ENCODE measurements at places on chromosomes 16 and 17. TPM values are rescaled to one million over a fixed set of nuclear protein-coding genes. Genes with fewer than 3 reads are reported as not detected.

DNA sequence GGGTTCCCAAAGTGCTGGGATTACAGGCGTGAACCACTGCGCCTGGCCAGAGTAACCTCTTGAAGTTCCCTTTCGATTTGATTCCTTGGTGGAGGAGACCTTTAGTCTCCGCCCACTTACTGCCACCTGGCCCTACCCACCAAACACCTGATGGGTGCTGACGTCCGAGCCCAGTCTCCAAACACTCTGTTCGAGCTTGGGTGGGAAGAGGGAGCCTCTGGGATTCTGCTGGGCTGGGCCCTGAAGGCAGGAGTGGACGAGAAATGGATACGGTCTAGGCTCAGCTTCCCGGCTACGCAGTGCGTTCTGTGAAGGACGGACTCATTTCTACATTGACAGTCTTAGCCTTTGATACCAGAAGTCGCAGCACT is 870 bp upstream of the ITGA3 start:
- DNase-seq = no peak
- H3K4me3 ChIP-seq = peak overlapping the region; percentile 98
- H3K27ac ChIP-seq = peak overlapping the region; percentile 78
- peaks cover 3% of the 10 kb centered on the region for H3K36me3 ChIP-seq
- H3K4me1 ChIP-seq = peaks cover 46% of the 10 kb centered on the region

- no peak overlapping the region for H3K27ac ChIP-seq
- no peak for DNase-seq
- H3K36me3 ChIP-seq = no peaks in the 10 kb centered on the region
- no peaks in the 10 kb centered on the region for H3K27me3 ChIP-seq
Observed at GRCh38 chr17:68676856-68677255, 75.7 kb upstream of the FAM20A start.

DNA sequence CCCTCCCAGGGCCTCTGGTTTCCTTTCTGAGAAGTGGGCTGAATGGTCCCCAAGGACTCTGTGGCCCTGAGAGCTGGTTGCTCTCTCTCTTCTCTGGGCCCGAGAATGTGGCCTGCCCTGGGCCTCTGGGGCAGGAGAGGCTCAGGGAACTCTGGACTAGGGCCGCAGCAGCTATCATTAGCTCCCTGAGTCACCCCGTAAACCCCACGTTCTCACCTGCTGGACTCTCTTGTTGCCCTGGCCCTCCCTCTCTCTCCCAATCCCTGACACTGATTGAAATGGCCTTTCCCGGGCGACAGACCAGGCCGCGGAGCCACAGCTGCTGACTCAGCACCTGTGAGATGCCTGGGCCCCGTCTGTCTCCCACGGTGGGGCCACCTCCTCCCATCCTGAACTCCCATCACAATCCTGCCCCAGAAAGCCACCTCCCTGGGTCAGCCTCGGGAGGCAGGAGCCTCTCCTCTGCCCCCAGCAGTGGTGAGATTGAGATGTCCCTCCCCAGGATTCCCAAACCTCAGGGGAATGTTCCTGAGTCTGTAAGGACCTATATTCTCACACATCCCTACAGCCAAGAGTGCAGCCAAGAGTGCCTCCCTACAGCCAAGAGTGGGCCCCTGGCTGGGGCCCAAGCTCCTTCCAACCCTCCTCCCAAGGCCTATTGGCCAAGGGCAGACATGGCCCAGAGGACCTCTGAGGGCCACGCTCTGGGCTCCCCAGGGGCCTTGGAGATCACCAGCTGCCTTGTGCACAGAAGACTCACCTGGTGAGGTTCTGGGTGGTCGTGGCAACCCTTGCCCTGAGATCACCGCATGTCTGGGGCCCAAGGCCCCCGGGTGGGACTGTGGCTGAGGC is 470 bp downstream of the TRPV3 start:
- no peaks in the 10 kb centered on the region for H3K27me3 ChIP-seq
- H3K4me3 ChIP-seq = no peak overlapping the region
- DNase-seq = no peak
- no peak overlapping the region for H3K27ac ChIP-seq
- no peaks in the 10 kb centered on the region for H3K36me3 ChIP-seq
- H3K4me1 ChIP-seq = peaks cover 23% of the 10 kb centered on the region

DNA sequence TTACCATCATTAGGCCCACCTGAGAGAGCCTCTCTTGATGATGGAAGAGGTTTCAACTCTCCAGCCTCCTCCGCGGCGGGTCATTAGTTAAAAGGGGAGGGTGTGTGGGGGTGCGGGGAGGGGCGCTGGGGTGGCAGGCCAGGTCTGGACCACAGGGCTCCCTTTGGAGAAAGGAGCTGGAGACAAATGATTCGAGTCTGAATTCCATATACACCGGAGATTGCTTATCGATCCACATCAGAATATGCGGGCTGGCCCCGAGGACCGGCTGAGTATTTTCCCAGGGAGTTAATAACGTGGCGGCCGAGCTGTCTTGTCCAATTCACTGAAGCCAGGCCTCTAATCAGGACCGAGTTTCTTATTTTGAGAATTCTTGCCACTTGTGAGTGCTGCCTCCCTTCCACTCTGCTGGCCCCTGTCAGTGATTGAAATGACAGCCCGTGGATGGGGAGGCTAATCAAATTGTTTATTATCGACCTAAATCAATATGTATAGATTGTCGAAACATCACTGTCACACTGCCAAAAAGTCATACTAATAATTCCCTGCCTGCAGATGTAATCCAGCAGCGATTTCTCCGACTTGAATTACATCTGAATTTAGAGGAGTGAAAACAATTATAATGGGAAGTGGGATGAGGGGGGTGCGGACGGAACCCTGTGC is 202.7 kb downstream of the SALL1 start:
- no peak overlapping the region for H3K4me3 ChIP-seq
- H3K27me3 ChIP-seq = no peaks in the 10 kb centered on the region
- no peaks in the 10 kb centered on the region for H3K4me1 ChIP-seq

- peaks cover 21% of the 10 kb centered on the region for H3K4me1 ChIP-seq
- H3K27ac ChIP-seq = no peak overlapping the region
- DNase-seq = no peak
- no peaks in the 10 kb centered on the region for H3K36me3 ChIP-seq
Observed at GRCh38 chr17:82974136-82974952, 105.1 kb upstream of the METRNL start.

DNA sequence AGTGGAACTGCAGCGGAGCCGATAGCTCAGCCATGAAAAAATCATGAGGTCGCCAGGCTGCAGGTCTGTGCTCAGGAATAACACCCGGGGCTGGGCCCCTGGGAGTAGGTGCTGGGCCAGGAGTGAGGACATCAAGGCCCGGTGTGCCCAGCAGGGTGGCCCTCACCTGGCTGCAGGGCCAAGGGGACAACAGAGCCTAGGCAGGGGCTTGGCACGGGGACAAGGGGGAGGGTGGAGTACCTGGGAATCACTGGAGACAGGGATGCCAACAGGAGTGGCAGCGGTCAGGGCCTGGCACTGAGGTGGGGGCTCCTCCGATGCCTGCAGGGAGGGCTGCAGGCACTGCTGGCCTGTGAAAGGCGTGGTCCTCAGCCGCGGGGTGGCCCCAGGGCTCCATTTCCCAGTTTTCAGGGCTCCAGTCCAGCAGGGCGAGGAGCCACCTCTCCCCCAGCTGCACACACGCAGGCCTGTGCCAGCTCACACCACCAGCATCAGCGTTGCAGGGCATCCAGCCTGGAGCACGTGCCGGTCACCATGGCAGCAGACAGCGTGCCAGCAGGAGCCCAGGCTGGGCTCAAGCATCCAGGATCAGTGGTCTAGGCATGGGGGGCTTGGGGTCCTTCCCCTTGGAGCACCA is 4.7 kb upstream of the FSCN2 start:
- H3K27ac ChIP-seq = no peak overlapping the region
- H3K4me1 ChIP-seq = no peaks in the 10 kb centered on the region
- H3K27me3 ChIP-seq = no peaks in the 10 kb centered on the region
- no peaks in the 10 kb centered on the region for H3K36me3 ChIP-seq

DNA sequence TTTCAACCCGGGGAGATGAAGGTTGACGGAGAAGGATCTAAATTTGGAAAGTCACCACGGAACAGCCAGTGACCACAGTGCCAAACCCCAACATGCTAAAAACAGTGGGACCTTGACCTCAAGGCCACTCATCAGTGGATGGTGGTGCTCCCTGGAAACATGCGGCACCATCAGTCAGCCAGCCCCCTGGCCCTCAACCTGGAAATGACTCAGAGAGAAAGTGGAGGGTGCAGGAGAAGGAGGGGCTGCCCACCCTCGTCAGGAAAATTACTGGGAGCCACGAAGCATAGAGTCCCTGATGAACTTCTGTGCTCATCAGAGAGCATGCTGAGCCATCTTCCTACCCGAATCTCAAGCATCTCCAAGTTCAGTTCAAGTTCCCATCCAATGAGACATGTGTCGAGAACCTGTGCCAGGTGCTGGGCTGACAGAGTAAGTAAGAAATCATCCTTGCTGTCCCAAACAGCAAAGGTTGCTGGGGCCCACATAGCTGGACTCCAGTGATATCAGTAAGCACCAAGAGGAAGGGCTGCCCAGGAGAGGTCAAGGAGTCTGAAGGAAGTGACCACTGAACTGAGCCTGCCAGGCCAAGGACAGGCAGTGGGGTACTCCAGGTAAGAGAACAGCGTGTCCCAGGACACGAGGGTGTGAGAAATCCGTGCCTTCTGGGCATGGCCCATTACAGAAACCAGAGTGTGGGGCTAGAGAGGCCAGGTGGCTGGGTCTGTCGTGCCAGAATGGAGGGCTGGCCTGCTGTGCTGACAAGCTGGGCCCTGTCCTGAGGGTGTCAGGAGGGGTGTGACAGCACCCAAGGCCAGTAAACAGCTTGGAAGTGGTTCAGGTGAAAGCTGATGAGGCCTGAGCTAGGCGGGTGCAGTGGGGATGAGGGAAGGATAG is 5.2 kb downstream of the PECAM1 start:
- H3K4me3 ChIP-seq = peak overlapping the region; percentile 63
- DNase-seq = peak; percentile 81
- peaks cover 69% of the 10 kb centered on the region for H3K4me1 ChIP-seq
- H3K36me3 ChIP-seq = peaks cover 2% of the 10 kb centered on the region
- H3K27me3 ChIP-seq = no peaks in the 10 kb centered on the region
- peak overlapping the region; percentile 3 for H3K27ac ChIP-seq

GRCh38 chr17:76076765-76077583 is 2.0 kb upstream of the ZACN start:
- peaks cover 8% of the 10 kb centered on the region for H3K36me3 ChIP-seq
- peak overlapping the region; percentile 78 for H3K4me3 ChIP-seq
- H3K4me1 ChIP-seq = peaks cover 46% of the 10 kb centered on the region
- peak; percentile 57 for DNase-seq
- H3K27me3 ChIP-seq = peaks cover 56% of the 10 kb centered on the region

- H3K27me3 ChIP-seq = no peaks in the 10 kb centered on the region
- peaks cover 12% of the 10 kb centered on the region for H3K4me1 ChIP-seq
- DNase-seq = no peak
- no peak overlapping the region for H3K27ac ChIP-seq
- no peaks in the 10 kb centered on the region for H3K36me3 ChIP-seq
Observed at GRCh38 chr16:81836279-81837054, 57.4 kb downstream of the PLCG2 start.

DNA sequence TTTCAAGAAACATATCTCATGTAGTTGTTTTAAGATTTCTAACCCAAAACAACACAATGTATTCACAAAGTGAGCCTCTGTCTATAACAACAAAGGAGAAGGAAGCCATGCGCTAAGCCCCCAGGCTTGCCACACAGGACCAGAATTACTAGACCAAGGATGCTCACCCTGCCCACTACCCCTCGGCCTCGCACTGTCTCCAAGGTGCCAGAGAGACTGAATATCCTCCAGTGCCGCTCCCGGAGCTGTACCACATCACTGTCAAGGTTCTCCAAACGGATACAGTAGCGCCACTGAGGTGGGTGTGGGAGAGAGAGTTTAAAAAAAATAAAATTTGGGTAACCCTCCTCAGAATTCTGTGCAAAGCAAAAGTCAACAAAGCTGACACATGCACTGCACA is 7.1 kb downstream of the POLDIP2 start:
- no peaks in the 10 kb centered on the region for H3K4me1 ChIP-seq
- DNase-seq = no peak
- H3K4me3 ChIP-seq = no peak overlapping the region

DNA sequence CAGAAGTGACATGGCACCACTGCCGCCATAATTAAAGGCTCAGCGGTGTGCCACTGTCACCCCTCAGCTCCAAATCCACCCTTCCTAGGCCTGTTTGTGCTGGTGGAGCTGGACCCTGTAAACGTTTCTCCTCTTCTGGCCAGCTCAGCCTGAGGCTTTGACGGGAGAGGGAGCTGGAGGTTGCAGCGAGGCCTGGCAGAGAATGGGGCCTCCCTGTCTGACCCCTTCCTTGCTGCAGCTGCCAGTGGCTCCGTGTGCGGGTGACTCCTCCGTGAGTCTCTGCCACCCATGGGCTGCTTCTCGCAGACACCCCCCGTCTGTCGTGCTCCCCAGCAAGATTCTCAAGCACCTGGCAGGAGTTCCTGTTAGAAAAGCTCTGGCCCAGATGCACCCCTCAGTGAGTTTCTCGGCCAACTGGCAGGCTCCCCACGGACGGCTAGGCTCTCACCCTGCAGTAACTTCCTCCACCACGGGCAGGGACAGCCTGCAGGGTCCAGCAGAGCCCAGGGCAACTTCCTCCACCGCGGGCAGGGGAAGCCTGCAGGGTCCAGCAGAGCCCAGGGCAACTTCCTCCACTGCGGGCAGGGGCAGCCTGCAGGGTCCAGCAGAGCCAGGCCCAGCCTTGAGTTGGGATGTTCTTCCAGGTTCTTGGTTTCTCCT is 4.7 kb upstream of the CHMP6 start:
- H3K36me3 ChIP-seq = no peaks in the 10 kb centered on the region
- H3K4me1 ChIP-seq = peaks cover 8% of the 10 kb centered on the region
- peaks cover 10% of the 10 kb centered on the region for H3K27me3 ChIP-seq

- H3K36me3 ChIP-seq = peaks cover 18% of the 10 kb centered on the region
- no peak overlapping the region for H3K4me3 ChIP-seq
- no peak overlapping the region for H3K27ac ChIP-seq
- no peaks in the 10 kb centered on the region for H3K27me3 ChIP-seq
- no peak for DNase-seq
Observed at GRCh38 chr16:23523321-23523720, 13.0 kb upstream of the GGA2 start.

DNA sequence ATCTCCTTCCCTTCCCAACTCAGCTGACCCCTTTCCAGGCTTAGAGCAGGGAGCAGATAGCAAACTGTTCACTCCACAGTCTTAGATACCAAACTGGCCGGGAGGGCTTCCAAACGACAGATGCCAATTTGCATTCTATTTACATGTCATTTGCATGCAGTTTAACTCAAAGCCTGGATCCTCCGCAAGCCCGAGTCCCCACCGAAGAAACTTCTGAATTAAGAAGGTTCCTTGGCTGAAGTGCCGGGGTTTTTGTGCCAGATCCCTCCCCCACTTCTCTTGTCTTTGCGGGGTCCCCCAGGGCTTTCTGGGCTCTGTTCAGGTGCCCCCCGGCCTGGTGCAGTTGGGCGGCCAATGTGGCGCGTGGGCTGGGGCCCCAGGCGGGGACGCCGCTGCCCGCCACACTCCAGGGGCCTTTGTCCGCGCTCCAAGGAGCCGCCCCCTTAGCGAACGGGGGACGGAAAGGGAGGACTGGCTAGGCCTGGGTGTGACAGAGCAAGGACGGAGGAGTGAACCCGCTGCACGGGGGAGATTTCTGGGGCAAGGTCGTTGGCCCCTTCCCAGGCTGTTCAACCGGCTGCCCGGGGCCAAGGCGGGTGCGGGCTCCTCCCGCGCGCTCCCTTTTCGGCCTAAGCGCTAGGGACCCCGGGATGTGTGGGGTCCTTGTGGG is 1.2 kb downstream of the GPRC5B start:
- no peaks in the 10 kb centered on the region for H3K36me3 ChIP-seq

Gene TRIM37
- total RNA-seq = 26.3 TPM

Gene FADS6
- total RNA-seq = not detected

Gene KRT23
- total RNA-seq = not detected

Gene KRTAP3-2
- not detected for total RNA-seq

Gene CD7
- total RNA-seq = 1,007 TPM

Gene MPHOSPH6
- total RNA-seq = 27.2 TPM

Gene KRT20
- not detected for total RNA-seq

Gene ALDH3A2
- 25.1 TPM for total RNA-seq
